Activated T-cell treated with anti-CD3 and anti-CD28 coated beads, Interleukin-2, amount 50 U/mL, for 4 hours (primary cell): ENCODE measurements at places on chromosomes 16 and 17. TPM values are rescaled to one million over a fixed set of nuclear protein-coding genes. Genes with fewer than 3 reads are reported as not detected.

GRCh38 chr17:79844869-79845600 lies 5.8 kb upstream of the CBX4 start:
- no peak for DNase-seq

The DUXB gene
- total RNA-seq = not detected

DNA sequence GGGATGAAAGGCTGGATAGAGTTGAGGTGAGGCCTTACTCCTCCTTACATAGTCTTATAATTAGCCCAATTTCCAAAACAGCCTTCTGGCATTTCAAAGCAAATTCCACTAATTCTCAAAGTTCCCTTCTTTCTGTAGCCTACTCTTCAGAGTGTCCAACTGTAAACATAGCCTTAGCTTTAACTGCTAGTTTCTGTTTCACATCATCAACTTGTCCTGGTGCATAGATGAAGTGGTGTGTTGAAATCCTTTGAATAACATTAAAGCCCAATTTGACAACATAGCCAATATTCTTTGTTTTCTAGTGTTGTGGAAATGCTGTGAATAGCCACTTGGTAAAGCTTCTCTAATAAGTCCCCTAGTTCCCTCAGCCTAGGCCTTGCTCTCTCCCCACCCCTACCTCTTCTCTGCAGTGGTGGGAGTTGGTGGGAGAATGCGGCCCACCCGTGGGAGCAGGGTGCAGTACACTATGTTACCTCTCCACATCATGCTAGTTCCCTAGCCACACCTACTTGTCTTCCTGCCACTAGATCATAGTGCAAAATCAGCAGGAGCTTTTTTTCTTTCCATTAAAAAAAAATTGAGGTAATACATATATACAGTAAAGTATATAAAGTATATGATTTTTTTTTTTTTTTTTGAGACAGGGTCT lies 127.0 kb upstream of the HAS3 start:
- no peak for DNase-seq

The CCR7 gene
- 77.3 TPM for total RNA-seq

The KRT12 gene
- total RNA-seq = not detected

DNA sequence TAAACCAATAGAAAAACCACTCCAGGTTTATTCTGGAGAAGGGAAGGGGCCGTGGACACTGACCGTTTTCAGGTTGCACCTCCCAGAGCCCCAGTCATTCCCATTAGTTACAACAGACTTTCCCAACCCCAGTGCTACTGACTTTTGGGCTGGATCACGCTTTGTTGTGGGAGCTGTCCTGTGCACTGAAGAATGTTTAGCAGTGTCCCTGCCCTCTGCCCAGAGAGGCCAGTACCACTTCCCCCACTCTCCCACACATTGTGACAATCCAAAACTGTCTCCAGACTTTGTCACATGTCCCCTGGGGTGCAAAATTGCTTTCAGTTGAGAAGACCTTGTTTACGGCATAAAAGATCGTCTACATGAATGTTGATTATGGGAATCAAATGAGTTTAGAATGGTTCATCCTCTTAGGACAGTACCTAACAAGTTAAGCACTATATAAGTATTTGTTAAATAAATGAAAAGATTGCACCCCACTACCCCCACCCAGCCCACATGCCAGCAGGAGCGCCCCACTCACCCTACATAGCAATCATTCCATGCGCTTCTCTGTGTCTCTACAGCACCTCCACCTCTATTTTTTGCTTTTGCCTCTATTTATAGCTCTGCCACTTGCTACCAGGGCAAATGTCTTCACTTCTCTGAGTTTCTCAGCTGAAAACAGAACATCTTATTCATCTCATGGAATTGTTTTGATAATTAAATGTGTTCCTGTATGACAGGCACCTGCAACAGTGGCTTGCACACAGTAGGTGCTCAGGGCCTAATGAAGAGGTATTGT lies 104.9 kb downstream of the AXIN2 start:
- DNase-seq = no peak

The SPATA22 gene
- total RNA-seq = not detected

- no peak for DNase-seq
These were observed 133.3 kb downstream of the PARN start for GRCh38 chr16:14496786-14497185.

DNA sequence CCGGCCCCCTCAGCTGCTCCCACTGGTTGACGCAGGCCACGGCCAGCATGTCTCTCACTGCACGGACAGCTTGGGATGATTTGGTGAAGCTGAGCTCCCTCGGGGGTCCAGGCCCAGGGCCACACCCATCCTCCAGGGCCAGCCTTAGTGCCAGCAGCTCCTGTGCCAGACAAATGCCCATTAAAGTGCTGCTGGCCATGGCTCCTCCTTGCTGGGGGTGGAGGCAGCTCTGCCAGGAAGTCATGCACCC lies 2.5 kb downstream of the TRIM47 start:
- DNase-seq = no peak

GRCh38 chr16:83928341-83929055 lies 24.5 kb upstream of the OSGIN1 start:
- no peak for DNase-seq

GRCh38 chr17:34117332-34117731 lies 137.8 kb upstream of the CCL2 start:
- DNase-seq = no peak

GRCh38 chr16:57029161-57030160 lies 40.1 kb downstream of the NLRC5 start:
- DNase-seq = no peak

DNA sequence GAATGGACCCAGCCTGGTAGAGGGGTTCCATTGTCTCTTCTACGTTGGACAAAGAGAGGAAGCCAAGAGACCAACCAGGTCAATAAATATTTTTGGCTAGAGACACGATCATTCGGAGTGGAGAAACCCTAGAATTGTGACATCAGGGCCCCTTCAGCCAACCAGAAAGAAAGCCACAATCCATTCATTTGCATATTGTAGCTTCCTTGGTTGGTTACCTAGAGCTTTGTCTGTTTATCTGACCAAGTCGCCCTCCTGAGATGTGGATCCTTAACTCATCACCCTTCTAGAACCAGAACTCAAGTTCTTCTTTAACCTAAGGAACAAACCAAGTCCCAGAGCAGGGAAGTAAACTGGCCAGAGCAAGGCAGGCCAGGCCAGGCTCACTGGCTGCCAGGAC lies at the start of gene CCDC182:
TSS of gene CCDC182 (minus strand) at position 58 of the 400 bp plus-strand sequence. CDS start at position 31, 27 bp downstream.
- DNase-seq = no peak

DNA sequence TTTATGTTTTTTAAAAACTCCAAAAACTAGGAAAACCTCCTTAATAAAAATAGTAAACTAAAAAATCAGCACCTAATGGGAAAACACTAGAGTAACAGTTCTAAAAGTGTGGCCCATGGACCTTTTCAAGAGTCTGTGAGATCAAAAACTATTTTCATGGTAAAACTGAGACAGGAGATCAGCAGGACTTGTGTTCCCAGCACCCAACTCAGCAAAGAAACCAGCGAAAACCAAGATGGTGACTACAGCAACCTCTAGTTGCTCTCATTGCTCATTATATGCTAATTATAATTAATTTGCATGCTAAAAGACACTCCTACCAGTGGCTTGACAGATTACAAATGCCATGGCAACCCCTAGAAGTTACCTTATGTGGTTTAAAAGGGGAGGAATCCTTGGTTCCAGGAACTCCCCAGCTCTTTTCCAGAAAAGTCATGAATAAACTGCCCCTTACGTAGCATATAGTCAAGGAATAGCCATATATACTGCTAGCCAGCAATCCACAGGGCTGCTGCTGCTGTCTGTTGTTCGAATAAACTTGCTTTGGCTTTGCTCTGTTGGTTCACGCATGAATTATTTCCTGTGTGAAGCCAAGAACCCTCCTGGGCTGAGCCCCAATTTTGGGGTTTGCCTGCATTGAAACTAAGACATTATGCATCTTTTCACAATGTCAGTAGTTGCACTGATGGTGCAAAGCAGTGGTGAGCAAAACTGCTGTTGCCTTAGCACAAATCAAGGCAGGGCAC lies 12.4 kb downstream of the CMTR2 start:
- no peak for DNase-seq

DNA sequence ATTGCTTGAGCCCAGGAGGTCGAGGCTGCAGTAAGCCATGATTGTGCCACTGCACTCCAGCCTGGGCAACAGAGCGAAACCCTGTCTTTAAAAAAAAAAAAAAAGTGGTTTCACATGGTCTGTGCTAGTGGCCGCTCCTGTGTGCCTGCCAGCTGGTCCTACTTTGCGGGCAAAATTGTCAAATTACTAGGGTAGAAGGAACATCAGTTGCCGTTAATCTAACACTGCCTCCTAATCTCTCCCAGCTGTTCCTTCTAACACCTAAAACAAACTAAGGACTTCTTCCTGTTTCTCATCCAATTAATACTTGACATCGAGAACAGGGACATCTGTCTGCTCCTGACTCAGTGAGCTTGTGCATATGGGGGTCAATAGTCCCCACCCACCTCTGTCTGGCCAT lies 23.9 kb downstream of the TMEM11 start:
- DNase-seq = no peak

The LHX1 gene
- not detected for total RNA-seq

DNA sequence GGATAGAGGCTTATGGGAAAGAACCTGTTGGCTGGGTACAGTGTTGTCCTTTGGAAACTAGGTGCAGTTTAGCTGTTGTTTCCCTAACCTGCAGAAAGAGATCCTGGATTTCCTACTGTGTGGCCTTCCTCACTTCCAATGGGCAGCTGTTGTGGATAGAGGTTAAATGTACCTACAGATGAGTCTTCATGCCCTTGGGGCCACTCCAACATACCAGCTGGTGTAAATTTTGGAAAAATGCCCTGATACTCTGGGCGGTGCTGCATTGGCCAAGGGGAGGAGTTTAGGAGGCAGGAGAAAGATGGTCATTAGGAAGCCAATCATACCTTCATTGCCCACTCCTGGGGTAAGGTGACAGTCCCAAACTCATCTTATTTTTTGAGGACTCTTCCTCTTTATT lies 70.2 kb downstream of the SNX11 start:
- DNase-seq = no peak

The PPL gene
- 0.08 TPM for total RNA-seq

- DNase-seq = no peak
These were observed 1.9 kb upstream of the TLE7 start for GRCh38 chr16:71443714-71444113.

DNA sequence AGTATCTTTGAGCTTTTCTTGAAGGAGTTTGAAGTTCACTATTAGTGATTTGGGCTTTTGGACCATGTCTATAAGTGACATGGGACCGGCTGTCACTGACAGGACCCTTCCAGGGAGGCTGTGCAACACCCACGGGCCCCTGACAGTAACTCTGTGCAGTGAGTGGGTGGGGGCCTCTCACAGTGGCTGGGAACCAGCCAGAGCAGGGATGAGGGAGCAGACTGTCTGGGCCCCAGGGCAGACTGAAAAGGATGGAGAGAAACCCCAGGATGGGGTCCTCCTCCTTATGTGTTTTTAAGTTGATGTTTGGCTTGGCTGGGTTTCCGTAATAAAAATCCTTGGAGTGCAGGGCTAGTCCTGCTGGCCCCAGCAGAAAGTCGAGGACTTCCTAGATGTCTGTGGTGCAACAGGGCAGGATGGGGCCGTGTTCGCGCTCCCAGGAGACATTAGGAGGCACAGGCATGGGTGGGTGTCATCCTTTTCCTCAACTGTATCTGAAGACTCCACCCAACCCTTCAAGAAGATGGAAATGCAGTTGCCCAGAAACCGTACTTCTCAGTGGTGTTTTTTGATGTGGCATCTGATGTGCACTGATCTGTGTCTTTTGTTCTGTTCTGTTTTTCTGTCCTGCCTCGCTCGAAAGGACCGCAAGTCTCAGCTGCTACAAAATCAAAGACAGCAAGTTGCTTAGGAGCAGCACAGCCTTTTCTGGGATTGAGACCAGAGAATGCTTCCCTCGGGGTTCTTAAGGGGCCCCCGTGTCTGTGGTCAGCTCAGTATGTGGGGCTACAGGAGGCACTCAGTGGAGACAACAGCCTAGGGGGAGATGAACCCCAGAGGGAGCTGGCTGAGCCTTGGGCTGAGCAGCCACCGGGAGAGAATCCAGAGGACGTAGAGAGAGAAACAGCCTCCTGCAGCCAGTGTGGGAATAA lies 24.2 kb downstream of the PLD6 start:
- no peak for DNase-seq

GRCh38 chr16:26668026-26668425 lies 398.7 kb upstream of the C16orf82 start:
- no peak for DNase-seq

The GDE1 gene
- 28.1 TPM for total RNA-seq

The CCL4L2 gene
- 83.5 TPM for total RNA-seq

The FBXW10 gene
- total RNA-seq = 0.16 TPM

The NPIPA8 gene
- 0.15 TPM for total RNA-seq

DNA sequence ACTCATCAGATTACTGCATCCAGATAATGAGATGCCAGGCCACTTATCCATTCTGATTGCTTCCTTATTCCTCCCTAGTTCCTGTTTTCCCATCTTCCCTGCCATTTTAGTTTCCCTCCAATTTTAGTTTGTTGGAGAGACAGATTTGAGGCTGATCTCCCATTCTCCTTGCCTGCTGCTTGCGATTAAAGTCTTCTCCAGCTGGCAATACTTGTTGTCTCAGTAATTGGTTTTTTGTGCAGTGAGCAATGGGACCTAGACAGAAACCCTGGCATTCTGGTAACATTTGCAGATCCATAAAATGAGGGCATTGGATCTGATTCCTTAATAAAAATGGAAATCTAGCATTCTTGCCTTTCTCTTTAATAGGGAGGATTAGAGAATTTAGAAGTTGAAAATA lies 17.6 kb upstream of the ELAC2 start:
- no peak for DNase-seq

GRCh38 chr17:17830740-17831207 lies 6.0 kb downstream of the SREBF1 start:
- DNase-seq = no peak

DNA sequence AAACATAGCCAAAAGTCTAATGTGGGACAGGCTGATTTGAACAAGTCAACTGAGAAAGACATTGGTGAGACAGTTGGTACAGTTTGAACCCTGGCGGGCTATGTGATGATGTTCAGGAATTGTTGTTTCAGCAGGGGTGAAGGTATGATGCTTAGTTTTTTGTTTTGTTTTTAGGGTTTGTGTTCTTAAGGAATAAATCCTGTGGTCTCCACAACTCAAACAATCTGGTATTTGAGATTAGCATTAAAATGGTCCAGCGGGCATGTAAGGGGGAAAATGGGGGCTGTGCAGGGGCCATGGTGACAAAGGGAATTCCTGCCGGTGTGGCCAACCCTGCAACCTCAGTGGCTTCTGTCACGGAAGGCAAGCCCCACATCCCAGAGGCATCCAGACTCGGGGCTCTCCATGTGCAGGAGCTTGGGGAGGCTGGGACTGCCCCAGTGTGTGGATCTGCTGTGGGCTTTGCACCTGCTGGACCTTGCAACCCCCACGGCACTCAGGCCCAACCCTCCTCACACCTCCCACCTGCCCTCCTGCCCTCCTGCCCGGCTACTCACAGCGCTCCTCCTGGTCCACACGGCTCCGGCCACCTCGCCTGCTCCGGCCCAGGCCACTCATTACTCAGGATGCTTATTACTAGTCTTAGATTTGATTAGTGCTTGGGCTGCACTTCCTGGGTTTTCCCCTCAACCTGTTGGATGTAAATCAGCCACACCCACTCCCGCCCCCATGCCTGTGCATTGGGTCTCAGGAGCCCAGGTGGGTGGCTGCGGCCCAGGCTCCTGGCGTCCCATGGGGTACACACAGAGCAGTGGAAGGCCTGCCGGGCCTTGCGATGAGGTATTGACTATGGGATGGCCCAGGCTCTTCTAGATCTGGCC lies at the start of gene TNFRSF13B:
TSS of gene TNFRSF13B (minus strand) at position 661 of the 881 bp plus-strand sequence. CDS start at position 618, 43 bp downstream.
- DNase-seq = no peak

The SOX15 gene
- total RNA-seq = 0.38 TPM

GRCh38 chr16:78192734-78193488 lies 93.5 kb downstream of the WWOX start:
- no peak for DNase-seq

GRCh38 chr17:55524440-55525220 lies 13.4 kb upstream of the SMIM36 start:
- no peak for DNase-seq
